ENCODE measurements at places on chromosomes 5 and 9.
A peak's percentile ranks its signal among the peaks of the same experiment; 100 is the strongest.

DNA sequence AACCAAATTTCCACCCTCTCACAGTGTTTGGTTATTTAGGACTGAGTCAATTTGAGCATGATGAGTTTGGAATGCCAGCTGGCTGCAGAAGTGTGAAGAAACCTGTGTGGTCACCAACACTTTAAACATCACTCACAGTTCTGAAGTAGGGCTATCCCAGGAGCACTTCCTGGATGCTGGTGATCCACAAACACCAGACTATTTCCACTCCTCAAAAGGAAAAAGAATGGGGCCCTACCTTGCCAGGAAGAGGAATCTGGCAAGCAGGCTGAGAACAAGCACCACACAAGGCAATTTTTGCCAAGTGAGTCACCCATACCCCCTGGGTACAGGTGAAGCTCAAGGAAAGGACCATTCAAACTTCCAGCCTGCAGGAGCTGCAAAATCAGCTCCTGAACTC, 294.2 kb upstream of the PTGER4 start:
- DNase-seq = no peak

DNA sequence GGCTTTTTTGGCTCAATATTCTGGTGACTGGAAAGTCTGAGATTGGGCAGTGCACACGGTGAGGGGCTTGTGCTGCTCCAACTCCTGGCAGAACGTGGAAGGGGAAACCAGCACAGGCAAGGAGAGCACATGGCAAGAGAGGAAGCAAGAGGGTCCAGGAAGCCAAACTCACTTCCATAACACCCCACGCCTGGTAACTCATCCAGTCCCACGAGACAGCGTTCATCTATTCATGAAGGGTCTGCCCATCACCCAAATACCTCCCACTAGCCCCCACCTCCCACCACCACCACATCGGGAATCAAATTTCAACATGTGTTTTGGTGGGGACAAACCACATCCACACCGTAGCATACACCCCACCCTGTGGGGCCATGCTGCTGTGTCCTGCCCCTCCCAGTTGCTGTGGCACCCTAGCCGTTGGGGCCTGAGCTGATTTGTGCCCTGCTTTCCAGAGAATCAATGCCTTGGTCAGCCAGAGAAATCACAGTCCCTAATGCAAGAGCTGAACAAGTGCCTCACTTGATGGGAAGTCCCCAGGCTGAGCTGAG, 27.3 kb downstream of the PROP1 start:
- no peak for DNase-seq

DNA sequence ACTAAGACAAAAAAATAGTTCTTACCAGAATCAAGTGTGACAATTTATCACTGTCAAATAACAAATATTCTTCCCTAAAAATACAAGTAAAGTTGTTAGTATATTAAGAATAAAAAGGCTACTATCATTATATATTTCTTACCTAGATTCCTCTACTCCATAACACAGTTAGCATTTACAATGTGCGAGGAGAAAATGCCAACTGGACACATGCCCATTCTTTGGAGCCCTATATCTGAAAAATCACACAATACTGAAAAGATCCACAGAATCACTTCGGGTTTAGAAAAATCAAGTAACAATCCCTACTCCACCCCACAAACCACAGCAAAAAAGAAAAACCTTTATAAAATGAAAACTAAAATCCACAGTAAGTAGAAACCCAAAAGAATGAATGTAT, 70.9 kb downstream of the PKD2L2 start:
- DNase-seq = no peak

- no peak for DNase-seq
Measured at GRCh38 chr9:6460189-6460768, 47.3 kb downstream of the UHRF2 start.

- DNase-seq = no peak
Measured at GRCh38 chr9:77417566-77417965, 230.6 kb downstream of the GNA14 start.

DNA sequence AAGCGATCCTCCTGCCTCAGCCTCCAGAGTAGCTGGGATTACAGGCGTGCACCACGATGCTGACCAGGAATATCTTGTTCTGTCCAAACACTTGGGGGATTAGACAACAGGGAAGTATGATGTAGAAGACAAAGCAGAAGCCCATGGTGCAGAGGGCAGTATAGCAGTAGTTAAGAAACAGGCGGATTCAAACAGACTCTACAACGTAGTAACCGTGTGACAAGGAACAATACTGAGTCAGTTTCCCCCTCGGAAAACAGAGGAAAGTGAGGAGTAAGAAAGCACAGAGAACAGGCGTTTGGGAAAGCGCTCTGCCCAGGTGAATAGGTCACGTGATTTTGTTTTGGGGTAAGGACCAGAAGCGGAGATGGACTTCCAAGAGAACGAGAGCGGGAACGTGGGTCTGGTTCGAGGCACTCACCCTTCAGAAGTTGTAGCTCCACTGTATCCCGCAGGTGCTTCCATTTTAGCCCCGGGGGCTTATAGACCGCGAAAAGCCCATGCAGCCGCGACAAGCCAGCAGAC, 306 bp downstream of the TRUB2 start:
- DNase-seq = no peak

- DNase-seq = no peak
Measured at GRCh38 chr9:96305171-96305570, 3.2 kb upstream of the HSD17B3 start.

DNA sequence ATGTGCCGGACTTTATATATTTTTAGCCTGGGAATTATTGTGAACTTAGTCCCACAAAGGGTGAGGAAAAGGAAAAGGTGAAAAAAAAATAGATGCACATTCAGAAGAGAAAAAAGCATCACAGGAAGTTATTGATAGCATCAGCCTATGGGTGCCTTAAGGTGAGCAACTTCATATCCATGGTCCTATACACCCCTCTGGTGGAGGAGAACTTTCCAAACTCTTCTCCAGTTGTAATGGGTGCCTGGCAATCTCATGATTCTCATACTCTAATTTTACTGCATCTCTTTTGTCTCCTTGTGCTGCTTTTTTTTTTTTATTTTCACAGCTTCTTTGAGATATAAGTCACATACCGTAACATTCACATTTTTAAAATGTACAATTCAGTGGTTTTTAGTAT, 107.4 kb downstream of the JAKMIP2 start:
- DNase-seq = no peak

- DNase-seq = no peak
Measured at GRCh38 chr9:18849270-18849669, 183.7 kb downstream of the SAXO1 start.

DNA sequence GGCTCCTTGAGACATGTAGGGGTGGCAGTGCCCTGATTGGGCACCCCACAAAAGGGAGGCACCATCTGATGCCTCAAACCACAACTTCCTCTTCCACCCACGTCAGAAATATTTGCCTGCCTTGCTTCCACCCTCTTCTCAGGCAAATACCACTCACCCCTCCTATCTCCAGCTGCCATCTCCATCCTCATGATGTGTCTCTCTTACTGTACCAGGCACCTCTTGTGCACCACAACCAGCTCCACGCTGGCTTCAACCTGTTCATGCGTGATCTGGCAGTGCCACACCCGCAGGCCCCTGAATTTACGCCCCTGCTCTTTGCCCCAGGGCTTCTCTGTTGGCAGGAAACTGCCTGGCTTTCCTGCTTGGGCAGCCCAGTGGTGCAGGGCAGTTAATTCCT, 87.8 kb upstream of the HSPA9 start:
- no peak for DNase-seq

DNA sequence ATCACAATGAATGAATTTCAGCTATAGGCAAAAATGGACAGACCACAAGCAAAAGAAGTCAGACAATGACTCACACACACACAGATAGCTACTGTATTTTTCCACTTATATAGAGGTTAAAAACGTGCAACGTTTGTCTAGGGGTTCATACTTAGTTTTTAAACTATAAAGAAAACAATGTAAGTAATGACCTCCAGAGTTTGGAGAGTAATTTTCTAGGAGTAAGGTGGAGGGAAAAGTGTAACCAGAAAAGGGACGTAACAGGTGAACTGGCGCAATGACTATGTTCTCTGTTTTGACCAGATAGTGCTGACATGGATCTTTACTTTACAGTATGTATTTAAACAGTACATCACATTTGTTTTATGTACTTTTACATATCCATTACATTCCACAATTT, 51.1 kb downstream of the FNIP1 start:
- DNase-seq = no peak

GRCh38 chr9:136974817-136975535, 2.3 kb upstream of the PTGDS start:
- DNase-seq = no peak

- DNase-seq = no peak
Measured at GRCh38 chr5:170430866-170431437, 41.8 kb upstream of the KCNMB1 start.

DNA sequence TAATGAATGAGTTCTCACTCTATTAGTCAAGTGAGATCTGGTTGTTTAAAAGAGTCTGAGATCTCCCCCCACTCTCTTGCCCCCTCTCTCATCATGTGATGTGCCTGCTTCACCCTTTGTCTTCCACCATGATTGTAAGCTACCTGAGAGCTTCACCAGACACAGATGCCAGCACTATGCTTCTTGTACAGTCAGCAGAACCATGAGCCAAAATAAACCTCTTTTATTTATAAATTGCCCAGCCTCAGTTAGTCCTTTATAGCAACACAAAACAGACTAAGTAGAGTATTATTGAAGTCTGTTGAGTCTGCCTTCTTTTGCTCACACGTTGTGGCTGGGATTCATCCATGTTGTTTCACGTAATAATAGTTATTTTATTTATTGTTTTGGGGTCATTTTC, 14.3 kb downstream of the CYSTM1 start:
- DNase-seq = no peak

DNA sequence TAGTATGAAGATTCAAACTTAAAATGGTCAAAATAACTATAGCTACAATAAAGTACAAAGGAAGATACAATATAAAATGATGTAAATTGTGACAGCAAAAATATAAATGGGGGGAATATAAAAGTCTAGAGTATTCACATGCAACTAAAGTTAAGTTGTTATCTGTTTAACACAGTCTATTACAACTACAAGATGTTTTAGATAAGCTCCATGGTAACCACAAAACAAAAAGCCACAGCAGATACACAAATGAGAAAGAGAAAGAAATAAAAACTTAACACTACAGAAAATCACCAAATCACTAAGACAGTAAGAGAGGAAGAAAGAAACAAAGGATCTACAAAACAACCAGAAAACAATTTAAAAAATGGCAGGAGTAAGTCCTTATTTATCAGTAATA, 17.0 kb upstream of the SH3TC2 start:
- no peak for DNase-seq

GRCh38 chr9:136572003-136572827, 26.4 kb upstream of the NOTCH1 start:
- peak; percentile 93 for DNase-seq

DNA sequence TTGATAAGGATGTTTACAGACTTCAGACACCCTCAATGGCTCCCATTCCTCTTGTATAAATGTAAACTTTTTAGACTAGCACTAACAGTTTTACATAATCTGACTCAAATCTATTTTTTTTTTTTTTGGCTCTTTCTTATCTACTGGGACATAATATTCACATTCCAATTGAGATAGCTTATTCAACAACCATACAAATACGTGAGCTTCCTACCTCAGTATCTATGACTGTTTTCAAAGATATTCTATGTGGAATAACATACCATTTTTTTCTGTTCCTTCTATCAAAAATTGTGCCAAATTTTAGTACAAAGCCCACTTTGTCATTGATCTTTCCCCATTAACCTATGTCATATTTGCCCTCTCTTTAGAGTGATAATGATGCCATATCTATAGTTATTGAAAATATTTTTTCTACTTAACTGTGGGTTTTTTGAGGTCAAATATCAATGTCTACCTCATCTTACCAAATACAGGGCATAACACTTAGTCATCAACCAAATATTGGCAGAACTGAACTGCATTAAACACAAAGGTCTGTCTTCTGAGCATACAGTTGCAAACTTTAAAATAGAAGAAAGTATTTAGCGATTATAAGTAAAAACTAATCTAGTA, 482.6 kb downstream of the PTPRD start:
- no peak for DNase-seq

DNA sequence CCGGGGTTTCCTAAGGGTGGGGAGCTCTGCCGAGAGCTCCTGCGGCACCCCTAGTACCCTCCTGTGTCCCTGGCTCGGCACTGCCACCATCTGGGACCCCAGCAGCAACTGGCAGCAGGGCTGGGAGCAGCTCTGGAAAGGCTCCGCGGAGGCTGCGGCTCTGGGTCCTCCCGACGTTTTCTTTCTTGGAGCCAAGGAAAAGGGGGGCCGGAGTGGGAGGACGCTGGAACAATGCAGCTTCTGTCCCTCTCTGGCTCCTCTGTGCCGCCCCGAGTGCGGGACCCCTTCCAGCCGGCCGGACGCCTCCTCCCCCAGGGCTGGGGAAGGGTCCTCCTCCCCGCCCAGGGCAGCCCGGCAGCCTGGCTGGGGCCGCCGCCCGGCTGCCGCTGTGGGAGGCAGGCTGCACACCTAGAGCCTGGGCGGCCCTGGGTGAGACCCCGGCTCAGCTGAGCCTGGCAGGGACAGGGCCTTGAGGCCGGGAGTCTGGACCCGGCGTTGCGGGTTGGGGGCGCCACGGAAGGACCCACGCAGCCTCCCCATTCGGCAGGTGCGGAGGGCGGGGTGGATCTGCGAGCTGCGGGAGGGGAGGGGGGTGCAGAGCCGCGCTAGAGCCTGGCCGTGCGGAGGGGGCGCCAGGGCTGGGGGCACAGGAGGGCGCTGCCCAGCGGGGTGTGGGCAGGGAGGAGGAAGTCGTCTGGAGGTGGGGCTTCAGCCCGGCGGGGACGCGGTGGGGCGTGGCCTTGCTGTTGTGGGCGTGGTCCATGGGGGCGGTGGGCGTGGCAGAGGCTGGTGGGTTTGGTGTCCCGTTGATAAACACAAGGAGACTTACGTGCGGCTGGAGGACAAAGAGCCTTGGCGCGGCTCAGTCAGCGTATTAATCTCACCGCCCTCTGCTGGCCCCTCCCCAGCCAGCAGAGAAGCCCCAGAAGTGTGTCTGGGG, 15.1 kb downstream of the GPSM1 start:
- peak; percentile 92 for DNase-seq

- DNase-seq = no peak
Measured at GRCh38 chr5:179793468-179794139, at the start of gene LTC4S. Gene LTC4S (plus strand): TSS chr5:179793986. CDS start chr5:179794081, 95 bp downstream.

DNA sequence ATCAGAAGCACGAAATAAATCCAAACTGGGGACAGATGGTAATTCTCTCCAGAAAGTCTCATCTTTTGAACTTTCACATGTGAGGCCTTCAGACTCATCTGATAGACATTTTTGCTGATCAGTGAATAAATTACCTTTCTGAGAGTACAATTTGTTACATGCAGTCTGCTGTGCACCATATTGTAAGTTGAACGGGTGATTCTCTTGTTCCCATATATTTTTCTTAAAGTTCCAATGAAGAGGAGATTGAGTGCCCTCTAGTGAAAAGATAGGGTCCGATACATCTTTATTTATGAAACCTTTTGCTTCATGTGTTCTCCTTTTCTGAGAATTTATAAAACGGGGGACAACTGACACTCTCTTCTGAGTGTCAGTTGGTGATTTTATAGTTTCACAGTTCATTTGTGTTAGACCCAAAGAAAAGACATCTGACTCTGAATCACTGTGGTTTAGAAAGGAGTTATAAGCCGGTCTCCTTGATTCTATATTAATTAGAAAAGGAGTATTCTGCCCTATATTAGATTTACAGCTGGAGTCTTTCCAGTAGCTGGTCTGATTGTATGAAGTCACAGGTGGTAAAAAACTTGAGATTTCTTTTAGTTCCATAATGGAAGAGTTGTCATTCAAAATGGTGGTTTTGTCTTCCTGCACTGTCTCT, 30.4 kb downstream of the GNG10 start:
- DNase-seq = no peak
